ENCODE measurements at places on chromosomes 7 and 10. TPM values are rescaled to one million over a fixed set of nuclear protein-coding genes. Genes with fewer than 3 reads are reported as not detected.

PRPS1L1 gene
- not detected for total RNA-seq

- H3K4me1 ChIP-seq, result no peaks in the 10 kb centered on the region
- H3K36me3 ChIP-seq, result no peaks in the 10 kb centered on the region
- H3K4me3 ChIP-seq, result no peak overlapping the region
- H3K27me3 ChIP-seq, result no peaks in the 10 kb centered on the region
- no peak overlapping the region for H3K27ac ChIP-seq
Measured at GRCh38 chr7:144982133-144982532, 146.3 kb upstream of the TPK1 start.

- DNase-seq, result no peak
- no peak overlapping the region for H3K27ac ChIP-seq
- no peaks in the 10 kb centered on the region for H3K27me3 ChIP-seq
- no peaks in the 10 kb centered on the region for H3K36me3 ChIP-seq
Measured at GRCh38 chr10:44696496-44696895, 214.6 kb upstream of the TMEM72 start.

NOLC1 gene
- total RNA-seq, result 63.7 TPM

DNA sequence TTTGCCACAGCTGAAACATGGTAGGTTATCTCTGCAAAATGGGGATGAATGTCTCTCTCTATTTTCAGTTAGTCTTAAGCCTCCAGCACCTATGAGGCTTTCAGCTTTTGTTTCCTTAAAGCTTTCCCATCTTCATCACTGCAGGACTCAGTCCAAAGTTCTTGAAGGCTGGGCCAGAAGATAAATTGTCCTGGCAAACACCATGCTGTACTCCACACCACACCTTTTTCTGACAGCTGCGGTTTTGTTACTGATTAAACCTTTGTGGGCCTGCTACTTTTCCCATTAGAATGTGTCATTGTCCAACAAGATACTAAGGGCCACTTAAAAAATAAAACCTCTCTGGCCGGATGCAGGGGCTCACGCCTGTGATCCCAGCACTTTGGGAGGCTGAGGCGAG is 87.2 kb upstream of the A1CF start:
- no peaks in the 10 kb centered on the region for H3K27me3 ChIP-seq
- H3K4me1 ChIP-seq, result no peaks in the 10 kb centered on the region
- DNase-seq, result no peak
- no peaks in the 10 kb centered on the region for H3K36me3 ChIP-seq
- no peak overlapping the region for H3K4me3 ChIP-seq

DOCK4 gene
- total RNA-seq, result 1.5 TPM

DNA sequence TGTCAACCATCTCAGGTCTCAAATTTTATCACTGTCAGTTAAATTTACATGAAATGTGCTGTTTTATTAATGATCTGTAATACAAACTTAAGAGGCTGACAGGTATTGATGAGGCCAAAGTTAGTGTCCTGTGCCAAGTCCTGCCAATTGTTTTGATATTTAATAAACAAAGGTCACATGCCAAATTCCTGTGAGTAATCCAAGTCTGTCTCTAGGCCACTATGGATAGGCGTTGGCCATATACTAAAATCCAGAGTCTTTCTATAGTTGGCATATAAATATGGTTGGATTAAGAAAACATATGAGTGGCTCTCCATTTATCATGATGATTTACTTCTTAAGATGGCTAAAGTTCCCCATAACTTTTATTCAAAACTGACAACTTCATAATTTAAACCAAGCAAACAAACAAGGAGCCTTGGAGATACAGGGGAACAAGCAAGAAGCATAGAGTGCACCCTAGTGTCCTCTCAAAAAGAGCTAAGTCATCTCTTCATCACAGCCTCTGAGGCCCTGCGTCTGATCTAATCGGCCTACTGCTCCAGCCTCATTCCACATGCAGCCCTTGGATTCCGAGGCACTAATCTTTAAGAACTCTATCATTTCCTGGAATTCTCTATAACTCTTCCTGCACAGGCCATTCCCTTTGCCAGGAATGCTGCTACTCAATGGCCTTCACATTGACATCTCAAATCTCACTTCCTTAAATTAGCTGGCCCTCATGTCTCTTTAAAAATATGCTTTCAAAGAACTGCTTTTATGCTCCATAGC is 32.7 kb upstream of the NRCAM start:
- DNase-seq, result no peak
- H3K4me1 ChIP-seq, result no peaks in the 10 kb centered on the region
- H3K36me3 ChIP-seq, result peaks cover 4% of the 10 kb centered on the region
- H3K27me3 ChIP-seq, result no peaks in the 10 kb centered on the region
- no peak overlapping the region for H3K27ac ChIP-seq
- no peak overlapping the region for H3K4me3 ChIP-seq

- peaks cover 4% of the 10 kb centered on the region for H3K27me3 ChIP-seq
- no peak overlapping the region for H3K4me3 ChIP-seq
- no peak for DNase-seq
- H3K27ac ChIP-seq, result no peak overlapping the region
- no peaks in the 10 kb centered on the region for H3K36me3 ChIP-seq
- no peaks in the 10 kb centered on the region for H3K4me1 ChIP-seq
Measured at GRCh38 chr10:128473911-128474310, 347.7 kb upstream of the MKI67 start.

GRCh38 chr7:64881461-64882287 is 21.4 kb upstream of the ZNF273 start:
- no peaks in the 10 kb centered on the region for H3K27me3 ChIP-seq
- no peaks in the 10 kb centered on the region for H3K36me3 ChIP-seq
- H3K4me1 ChIP-seq, result peaks cover 5% of the 10 kb centered on the region
- H3K27ac ChIP-seq, result no peak overlapping the region
- no peak for DNase-seq

GRCh38 chr7:156944876-156945275 is 4.6 kb upstream of the NOM1 start:
- no peak for DNase-seq
- no peak overlapping the region for H3K27ac ChIP-seq
- no peaks in the 10 kb centered on the region for H3K36me3 ChIP-seq
- H3K4me1 ChIP-seq, result peaks cover 7% of the 10 kb centered on the region
- H3K4me3 ChIP-seq, result no peak overlapping the region

DNA sequence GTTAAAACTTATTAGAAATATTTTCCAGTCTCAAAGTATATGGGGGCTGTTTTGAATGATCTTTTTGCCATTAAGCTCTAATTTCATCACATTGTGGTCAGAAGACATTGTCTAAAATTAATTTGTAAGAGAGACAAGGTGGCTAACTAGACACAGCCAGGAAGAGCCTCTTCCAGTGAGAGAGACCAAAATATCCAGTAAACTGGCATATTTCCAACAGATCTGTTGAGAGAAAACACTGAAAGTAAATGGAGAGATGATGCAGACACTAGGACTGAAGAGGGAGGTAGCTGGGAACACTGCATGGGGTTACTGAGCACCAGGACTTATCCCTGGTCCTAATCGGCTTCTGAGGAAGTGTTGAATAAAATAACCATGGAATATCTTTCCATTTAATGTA is 101.5 kb upstream of the TAS2R16 start:
- H3K4me1 ChIP-seq, result no peaks in the 10 kb centered on the region
- H3K27ac ChIP-seq, result no peak overlapping the region
- no peak for DNase-seq
- H3K27me3 ChIP-seq, result no peaks in the 10 kb centered on the region
- no peaks in the 10 kb centered on the region for H3K36me3 ChIP-seq
- H3K4me3 ChIP-seq, result no peak overlapping the region

ENTPD1 gene
- 1.9 TPM for total RNA-seq

- no peak overlapping the region for H3K4me3 ChIP-seq
- DNase-seq, result no peak
- H3K27ac ChIP-seq, result no peak overlapping the region
- peaks cover 96% of the 10 kb centered on the region for H3K4me1 ChIP-seq
Measured at GRCh38 chr10:72251635-72252034, 22.1 kb upstream of the DDIT4 start.

DNA sequence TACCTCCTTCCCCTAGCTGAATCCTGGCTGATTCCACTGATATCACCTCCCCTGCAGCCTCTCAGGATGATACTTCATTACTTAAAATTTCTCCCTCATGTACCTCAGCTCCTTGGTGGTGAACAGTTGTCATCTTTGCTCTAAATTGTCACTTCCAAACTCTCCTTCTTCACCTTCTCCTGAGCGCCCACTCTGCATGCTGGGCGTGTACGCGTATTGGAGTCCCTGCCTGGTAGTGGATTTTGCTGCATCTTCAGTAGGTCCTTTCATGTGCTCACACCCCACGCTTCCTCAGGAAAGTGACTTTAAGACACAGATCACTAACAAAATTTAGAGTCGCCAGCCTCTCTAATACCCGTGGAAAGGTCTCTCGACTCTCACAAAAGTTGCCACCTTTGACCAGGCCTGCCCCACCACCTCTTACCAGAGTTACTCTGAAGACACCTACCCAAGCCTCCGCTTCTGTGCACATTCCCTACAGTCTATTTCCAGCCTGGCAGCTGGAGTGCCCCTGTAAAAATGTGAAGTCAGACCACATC is 236.8 kb downstream of the FANK1 start:
- no peak overlapping the region for H3K4me3 ChIP-seq
- no peak overlapping the region for H3K27ac ChIP-seq
- H3K4me1 ChIP-seq, result no peaks in the 10 kb centered on the region
- no peaks in the 10 kb centered on the region for H3K36me3 ChIP-seq
- H3K27me3 ChIP-seq, result no peaks in the 10 kb centered on the region

DNA sequence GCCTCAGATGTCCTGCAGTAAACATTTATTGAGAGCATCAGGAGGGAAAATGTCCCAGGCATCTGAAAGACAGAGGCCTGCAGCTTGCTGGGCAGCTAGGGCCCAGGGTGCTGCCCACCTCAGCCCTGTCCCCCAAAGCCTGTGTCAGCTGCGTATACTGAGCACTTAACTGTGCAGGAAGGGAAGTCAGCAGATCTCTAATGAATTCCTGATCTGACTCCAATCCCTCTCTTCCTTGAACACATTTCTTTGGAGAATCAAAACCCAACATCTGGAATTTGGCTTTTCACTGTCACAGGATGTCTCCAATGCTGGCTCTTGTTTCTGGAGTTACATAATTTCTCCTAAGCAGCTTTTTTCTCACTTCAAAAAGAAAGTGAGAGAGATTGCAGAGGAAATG is 364.7 kb upstream of the NFE2L3 start:
- DNase-seq, result no peak
- H3K27ac ChIP-seq, result no peak overlapping the region
- no peaks in the 10 kb centered on the region for H3K4me1 ChIP-seq
- no peaks in the 10 kb centered on the region for H3K36me3 ChIP-seq

DNA sequence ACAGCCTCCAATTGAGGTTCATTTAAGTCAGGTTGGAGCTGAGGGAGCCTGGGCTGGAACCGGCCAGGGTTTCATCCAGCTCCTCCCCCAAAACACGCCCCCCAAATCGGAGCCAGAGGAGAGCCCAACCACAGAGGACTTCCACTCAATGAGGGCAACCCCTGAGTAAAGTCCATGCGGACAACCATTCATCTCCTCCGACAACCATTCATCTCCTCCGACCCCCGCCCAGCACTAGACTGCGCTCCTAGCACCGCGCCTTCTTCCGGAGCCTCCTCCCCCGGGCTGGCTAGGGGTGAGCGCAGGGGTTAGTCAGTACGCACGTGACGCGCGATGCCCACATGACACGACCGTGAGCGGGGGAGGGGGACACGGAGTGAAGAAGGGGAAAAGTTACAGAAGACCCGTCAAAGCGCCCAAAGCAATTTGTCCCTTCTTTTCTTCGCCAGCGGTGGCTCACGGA is 1.4 kb downstream of the MAGI2 start:
- no peak overlapping the region for H3K4me3 ChIP-seq
- no peaks in the 10 kb centered on the region for H3K27me3 ChIP-seq
- DNase-seq, result no peak
- no peak overlapping the region for H3K27ac ChIP-seq
- H3K36me3 ChIP-seq, result no peaks in the 10 kb centered on the region

DNA sequence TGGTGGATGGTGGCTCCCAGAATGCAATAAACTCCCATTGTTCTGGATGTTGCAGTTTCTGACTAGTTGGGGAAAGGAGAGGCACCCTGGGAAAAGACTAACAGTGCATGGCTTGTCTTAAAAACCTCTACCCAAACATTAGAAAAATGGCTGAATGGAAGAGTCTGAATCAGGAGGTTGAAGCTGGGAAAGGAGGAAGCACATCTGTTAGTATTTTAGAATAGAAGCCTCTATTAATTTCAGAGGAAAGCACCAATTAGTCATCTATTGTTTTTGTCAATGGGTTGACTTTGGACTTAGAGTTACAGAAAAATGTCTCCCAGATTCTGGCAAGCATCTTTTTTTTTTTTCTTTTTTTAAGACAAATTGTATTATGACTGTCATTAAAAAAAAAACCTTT is 56.1 kb upstream of the ELMO1 start:
- no peak overlapping the region for H3K27ac ChIP-seq
- no peaks in the 10 kb centered on the region for H3K36me3 ChIP-seq
- H3K4me1 ChIP-seq, result no peaks in the 10 kb centered on the region
- no peak overlapping the region for H3K4me3 ChIP-seq
- no peak for DNase-seq
